Esophagus squamous epithelium (tissue), 5 donors: ENCODE measurements at places on chromosomes 2 and 18. TPM values are rescaled to one million over a fixed set of nuclear protein-coding genes. Genes with fewer than 3 reads are reported as not detected.

DNA sequence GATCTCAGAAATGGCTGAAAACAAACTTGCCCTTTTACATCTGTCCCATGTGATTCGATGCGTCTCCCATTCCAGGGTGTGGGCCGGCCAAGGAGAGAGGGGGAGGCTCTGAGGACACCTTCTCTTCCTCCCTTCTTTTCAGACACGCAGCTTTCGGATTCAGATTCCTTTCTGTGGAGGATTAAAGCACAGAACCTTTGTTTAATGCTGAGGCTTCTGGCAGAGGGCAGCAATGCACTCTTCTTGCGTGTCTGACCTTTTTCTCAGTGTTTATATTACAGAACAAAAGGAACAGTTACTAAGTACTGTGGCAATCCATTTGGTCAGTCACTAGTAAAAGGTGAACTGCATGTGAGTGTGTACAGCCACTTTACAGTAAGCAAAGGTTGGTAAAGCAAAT lies 268.9 kb upstream of the CCDC68 start:
- no peak for DNase-seq
- no peak overlapping the region for H3K27ac ChIP-seq
- no peaks in the 10 kb centered on the region for H3K36me3 ChIP-seq
- H3K4me1 ChIP-seq, result no peaks in the 10 kb centered on the region
- no peak overlapping the region for H3K4me3 ChIP-seq

The CRYGC gene
- total RNA-seq, result not detected

The RAB27B gene
- 17.5 TPM for total RNA-seq

DNA sequence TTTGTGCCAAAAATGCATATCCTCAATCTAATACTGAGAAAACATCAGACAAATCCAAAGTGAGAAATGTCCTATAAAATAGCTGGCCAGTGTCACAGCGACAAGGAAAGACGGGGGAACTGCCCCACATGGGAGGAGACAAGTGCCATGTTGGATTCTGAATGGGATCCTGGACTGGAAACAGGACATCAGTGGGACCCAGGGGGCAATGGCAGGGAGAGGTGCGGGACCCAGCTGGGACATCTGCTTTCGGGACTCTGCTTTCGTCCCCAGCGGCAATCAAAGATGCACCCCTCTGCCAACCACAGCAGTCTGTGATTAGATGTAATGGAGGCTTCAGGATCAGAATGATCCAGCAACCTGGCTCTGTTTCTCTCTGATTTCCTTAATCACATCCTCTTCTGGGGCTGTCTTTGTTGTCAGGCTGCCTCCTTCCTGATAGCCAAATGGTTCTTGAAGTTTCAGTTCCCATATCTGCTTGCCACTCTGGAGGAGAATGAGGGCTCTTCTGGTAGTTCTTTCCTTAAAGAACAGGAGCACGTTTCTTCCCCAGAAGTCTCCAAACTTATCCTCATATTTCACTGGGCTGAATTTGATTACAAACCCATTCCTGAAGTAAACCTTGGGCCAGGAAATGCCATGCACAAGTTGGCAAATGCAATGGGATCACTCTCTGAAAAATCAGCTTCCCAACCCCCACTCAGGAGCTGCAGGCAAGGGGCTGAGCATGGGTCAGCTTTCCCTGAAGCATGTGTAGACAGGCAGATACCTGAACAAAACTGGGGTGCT lies 13.6 kb upstream of the PROC start:
- no peak for DNase-seq
- peaks cover 57% of the 10 kb centered on the region for H3K4me1 ChIP-seq
- no peak overlapping the region for H3K27ac ChIP-seq
- no peaks in the 10 kb centered on the region for H3K36me3 ChIP-seq
- H3K4me3 ChIP-seq, result no peak overlapping the region

DNA sequence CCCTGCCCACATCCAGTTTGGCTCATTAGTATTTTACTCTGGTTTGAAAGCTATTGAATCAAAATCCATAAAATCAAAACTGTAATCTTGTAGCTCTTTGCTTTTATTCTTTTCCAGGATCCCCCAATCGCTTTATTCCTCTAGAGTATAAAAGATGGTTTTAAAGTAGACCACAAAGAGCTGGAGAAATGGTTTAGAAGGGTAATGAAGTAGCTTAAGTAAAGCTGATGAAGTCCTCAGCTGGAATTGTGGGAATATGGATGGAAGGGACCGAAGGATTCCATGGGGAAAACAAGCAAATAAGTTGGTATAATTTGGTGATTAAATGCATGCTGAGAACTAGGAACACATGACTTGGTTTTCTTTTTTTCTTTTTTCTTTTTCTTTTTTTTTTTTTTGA lies 12.3 kb downstream of the ARHGAP28 start:
- peaks cover 23% of the 10 kb centered on the region for H3K4me1 ChIP-seq
- H3K4me3 ChIP-seq, result no peak overlapping the region
- H3K27me3 ChIP-seq, result no peaks in the 10 kb centered on the region
- peak overlapping the region; percentile 68 for H3K27ac ChIP-seq
- no peaks in the 10 kb centered on the region for H3K36me3 ChIP-seq
- no peak for DNase-seq
